ENCODE measurements at places on chromosomes 11 and 22.

DNA sequence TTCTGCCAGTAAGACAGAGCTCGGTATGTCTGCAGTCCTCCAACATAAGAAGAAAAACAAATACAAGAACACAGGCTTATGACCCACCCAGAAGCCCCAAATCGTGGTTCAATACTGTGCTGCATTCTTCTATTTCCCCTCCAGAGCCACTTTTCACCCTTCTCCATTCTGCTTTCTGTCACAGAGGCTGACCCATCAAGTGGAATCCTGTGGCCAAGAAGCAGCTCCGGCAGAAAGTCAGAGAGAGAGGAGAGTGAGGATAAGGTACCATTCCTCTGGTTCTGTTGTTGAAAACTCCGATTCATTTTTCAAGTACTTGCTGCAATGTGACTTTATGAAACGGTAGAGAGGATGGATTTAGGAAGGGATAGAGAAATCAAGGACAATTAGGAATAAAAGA, 30.4 kb downstream of the PGM2L1 start:
- no peak for DNase-seq

DNA sequence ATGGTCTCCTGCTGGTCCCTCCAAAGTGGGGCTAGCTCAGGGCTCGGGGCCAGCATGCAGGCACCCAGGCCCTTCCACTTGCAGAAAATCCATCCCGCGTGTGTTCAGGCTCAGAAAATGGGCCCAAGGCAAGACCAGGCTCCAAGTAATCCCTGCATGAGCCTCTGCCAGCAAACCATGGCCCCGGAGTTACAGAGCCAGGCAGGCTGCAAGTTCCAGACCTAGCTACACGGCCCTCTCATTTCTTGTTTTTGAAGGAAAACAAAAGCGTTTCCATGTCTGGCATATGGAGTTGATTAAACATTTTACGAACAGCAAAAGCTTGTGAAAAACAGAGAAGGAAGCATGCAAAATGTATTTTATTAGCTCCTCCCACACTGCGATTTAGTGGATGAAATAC, 29.7 kb downstream of the KIAA0930 start:
- no peak for DNase-seq

GRCh38 chr11:19218216-19218615, 16.4 kb upstream of the CSRP3 start:
- DNase-seq, result no peak

DNA sequence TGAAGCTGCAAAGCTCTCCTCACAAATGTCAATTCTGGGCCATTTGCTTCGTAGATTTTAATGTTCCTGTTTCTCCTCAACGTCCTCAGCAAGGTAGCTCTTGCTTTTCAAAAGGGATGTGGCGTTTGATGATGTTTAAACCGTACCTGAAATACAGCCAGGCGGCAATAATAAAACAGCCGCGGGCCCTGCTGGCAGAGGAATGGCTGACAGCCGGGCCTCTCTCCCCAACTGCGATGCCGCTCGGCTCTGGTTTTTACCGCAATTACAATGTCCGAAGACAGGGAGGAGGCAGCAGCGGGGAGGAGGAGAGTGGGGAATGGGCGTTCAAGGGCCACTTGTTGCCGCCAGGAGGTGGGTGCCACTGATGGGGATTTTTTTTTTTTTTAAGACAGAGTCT, 27.5 kb downstream of the MACROD1 start:
- DNase-seq, result no peak

DNA sequence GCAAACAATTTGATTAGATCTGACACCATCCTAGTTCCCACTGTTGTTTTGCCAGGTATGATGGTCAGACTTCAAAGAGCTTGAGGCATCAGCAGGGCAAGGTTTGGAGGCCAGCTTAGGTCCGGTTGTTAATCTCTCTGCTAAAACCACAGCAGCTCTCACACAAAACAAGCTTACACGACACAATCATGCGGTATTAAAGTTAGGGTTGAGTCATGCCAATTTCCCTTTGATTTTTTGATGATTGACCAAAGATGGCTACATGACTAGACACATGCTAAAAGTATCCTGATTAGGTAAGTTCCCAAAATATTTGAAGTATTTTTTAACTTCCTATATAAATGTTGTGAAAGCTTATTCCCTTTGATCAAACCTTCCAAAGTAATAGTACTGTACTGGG, 145.9 kb downstream of the ELP4 start:
- DNase-seq, result peak; percentile 43

DNA sequence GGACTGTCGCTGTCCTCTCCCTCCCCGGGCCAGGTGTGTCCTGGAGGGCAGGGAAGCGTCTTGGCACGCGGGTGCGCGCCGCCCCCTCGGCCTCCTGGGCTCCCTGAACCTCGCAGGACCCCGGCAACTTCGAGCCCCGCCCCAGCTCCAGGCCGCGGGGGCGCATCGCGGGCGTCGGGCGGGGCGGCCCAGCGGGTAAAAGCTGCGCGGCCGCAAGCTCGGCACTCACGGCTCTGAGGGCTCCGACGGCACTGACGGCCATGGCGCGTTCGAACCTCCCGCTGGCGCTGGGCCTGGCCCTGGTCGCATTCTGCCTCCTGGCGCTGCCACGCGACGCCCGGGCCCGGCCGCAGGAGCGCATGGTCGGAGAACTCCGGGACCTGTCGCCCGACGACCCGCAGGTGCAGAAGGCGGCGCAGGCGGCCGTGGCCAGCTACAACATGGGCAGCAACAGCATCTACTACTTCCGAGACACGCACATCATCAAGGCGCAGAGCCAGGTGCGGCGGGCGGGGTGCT, at the start of gene CST6:
Gene CST6 (plus strand): TSS at position 224 of the 519 bp plus-strand sequence. CDS start 37 bp downstream, at position 261.
- no peak for DNase-seq

DNA sequence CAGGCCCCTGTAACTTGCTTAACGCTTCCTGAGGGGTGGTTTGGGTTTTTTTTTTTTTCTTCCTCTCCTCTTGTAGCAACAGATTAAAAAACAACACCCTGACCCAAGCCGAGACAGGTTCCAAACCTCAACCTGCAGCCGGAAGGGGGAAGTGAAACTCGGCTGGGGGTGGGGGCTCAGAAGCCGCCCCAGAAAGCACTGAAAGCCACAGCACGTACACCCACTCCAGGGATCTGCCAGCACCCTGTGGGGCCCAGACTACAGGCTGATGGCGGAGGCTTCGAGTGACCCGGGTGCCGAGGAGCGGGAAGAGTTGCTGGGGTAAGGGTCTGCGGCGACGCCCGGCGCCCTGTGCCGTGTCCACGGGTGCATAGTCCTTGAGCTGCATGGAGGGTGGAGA, at the start of gene LSP1:
Gene LSP1 (plus strand): TSS at position 208 of the 400 bp plus-strand sequence. CDS start 61 bp downstream, at position 269.
- DNase-seq, result no peak

GRCh38 chr11:130118636-130119387, 40.8 kb upstream of the ST14 start:
- no peak for DNase-seq

- peak; percentile 32 for DNase-seq
Measured at GRCh38 chr22:40449676-40450035, 79.3 kb downstream of the SGSM3 start.

- peak; percentile 87 for DNase-seq
Measured at GRCh38 chr11:111531687-111532364, 8.7 kb upstream of the LAYN start.

- peak; percentile 42 for DNase-seq
Measured at GRCh38 chr11:95229993-95230809, 801 bp downstream of the SESN3 start.

GRCh38 chr11:47991894-47992293, 11.5 kb downstream of the PTPRJ start:
- no peak for DNase-seq

- DNase-seq, result no peak
Measured at GRCh38 chr11:61333550-61334433, 764 bp downstream of the TKFC start.

- no peak for DNase-seq
Measured at GRCh38 chr11:104798789-104799188, 99.5 kb downstream of the CASP12 start.

DNA sequence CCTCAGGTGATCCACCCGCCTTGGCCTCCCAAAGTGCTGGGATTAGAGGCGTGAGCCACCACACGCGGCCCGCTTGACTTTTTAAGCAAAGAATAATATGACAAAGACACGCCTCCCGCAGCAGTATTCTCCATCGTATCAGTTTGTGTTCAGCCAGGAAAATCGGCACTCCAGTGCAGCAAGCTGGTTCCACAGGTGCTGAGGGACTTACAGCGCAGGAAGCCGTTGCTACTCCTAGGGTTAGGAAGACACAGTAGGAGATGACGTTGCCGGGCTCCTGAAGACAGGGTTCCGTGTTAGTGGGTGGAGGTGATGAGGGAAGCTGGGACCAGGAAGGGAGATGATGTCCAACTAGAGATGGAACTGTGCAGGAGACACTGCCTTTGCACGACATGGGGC, 65.8 kb upstream of the CECR2 start:
- no peak for DNase-seq

DNA sequence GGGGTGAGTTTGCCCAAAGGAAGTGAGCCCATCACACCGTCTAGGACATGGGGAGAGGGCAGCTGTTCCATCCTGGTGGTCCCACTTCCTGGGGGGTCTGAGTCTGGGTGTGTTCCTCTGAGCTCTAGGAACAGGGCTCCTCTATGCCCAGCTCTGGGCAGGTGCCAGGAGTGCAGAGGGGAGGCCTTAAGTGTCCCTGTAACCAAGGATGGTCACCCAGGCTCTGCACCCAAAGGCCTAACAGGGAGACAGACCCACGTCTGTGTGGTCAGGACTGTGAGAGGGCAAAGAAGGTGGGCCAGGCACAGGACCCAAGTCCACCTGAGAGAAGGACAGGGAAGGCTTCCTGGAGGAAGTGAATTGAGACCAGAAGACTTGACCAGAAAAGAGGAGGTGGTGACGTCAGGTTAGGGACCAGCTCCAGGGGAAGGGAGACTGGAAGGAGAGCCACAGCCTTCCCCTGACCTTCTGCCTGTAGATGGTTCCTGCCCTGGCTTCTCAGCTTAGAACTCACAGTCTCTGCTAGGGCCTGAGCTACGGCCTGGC, 11.3 kb upstream of the TCF20 start:
- DNase-seq, result no peak
